Left lung (tissue), 14 donors: ENCODE measurements at places on chromosomes 7 and 10. TPM values are rescaled to one million over a fixed set of nuclear protein-coding genes. Genes with fewer than 3 reads are reported as not detected.

Gene UBTD1
- total RNA-seq: 30.4 TPM

Gene MEOX2
- total RNA-seq: 38.7 TPM

Gene HEPACAM2
- total RNA-seq: not detected

Gene SFTPD
- total RNA-seq: 878 TPM

Gene CHST3
- 10.3 TPM for total RNA-seq

Gene ACSL5
- 82.5 TPM for total RNA-seq

Gene NPY4R
- 0.58 TPM for total RNA-seq

DNA sequence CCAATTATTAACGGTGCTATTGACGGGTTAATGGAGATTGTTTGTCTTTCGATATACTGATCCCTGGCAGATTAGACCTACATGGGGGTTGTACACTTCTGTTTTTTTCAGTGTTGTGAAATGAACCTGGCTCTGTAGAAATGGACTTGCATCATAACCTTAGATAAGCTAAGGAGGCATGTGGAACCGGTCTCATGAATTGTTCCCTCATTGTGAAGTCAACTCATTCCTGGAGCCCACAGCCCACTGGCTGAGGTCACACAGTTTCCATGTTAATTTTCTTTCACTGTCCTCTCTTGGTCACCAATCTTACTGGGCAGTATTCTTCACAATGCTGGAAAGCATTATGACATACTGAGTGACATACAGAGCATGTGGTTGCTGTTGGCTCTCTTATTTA is 202.8 kb downstream of the BMPER start:
- no peaks in the 10 kb centered on the region for H3K36me3 ChIP-seq
- DNase-seq: no peak
- H3K4me1 ChIP-seq: no peaks in the 10 kb centered on the region
- no peak overlapping the region for H3K27ac ChIP-seq
- no peaks in the 10 kb centered on the region for H3K27me3 ChIP-seq

GRCh38 chr7:33186192-33186591 is 56.8 kb downstream of the BBS9 start:
- no peaks in the 10 kb centered on the region for H3K27me3 ChIP-seq
- H3K4me3 ChIP-seq: no peak overlapping the region
- H3K36me3 ChIP-seq: no peaks in the 10 kb centered on the region
- DNase-seq: no peak

GRCh38 chr7:139741789-139742344 is 35.9 kb downstream of the HIPK2 start:
- no peak overlapping the region for H3K27ac ChIP-seq
- DNase-seq: no peak
- no peaks in the 10 kb centered on the region for H3K36me3 ChIP-seq
- H3K4me3 ChIP-seq: no peak overlapping the region
- no peaks in the 10 kb centered on the region for H3K27me3 ChIP-seq
- H3K4me1 ChIP-seq: peaks cover 10% of the 10 kb centered on the region

GRCh38 chr10:2244471-2244870 is 507.1 kb upstream of the ADARB2 start:
- DNase-seq: no peak
- H3K27me3 ChIP-seq: no peaks in the 10 kb centered on the region
- no peak overlapping the region for H3K4me3 ChIP-seq
- no peak overlapping the region for H3K27ac ChIP-seq
- H3K36me3 ChIP-seq: no peaks in the 10 kb centered on the region
- no peaks in the 10 kb centered on the region for H3K4me1 ChIP-seq

DNA sequence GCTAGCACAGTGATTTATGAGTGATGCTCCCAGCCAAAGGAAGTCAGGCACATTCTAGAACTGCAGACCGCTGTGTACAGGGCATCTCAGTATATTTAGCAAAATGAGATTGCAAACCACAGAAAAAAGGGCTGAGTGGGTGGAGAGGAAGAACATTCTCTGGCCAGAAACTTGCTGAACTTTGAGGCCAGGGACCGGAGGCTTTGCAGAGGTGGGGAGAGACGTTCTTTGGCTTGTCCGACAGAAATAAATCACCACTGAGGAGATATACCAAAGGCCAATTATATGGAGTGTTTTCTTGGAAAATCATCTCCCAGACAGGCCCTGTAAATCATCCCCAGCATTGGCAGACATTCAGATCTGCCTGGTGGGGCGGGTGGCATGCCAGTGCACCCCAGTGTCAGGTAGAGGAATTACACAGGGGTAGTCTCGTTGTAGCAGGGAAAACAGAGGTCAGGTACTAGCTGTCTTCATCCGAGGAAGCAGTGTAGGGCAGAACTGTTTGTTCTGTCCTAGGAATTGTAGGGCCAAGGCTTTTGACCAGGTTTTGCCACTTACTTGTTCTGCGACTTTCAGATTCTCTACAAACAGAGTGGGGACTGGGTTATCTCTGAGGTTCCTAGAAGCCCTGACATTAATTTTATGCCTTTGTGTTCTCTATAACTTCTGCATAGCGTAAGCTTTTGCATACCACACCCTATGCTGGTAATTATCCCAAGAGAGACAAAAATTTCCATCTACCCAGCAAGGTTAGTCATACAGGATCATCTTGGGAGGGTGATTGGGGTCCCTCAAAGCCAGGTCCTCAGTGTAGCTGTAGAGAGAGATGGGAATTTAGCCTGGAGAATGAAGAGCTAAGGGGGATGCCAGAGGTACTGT is 655.6 kb downstream of the LRMDA start:
- DNase-seq: no peak
- no peaks in the 10 kb centered on the region for H3K27me3 ChIP-seq
- no peak overlapping the region for H3K27ac ChIP-seq
- H3K4me3 ChIP-seq: no peak overlapping the region
- no peaks in the 10 kb centered on the region for H3K36me3 ChIP-seq

- H3K36me3 ChIP-seq: no peaks in the 10 kb centered on the region
- no peak overlapping the region for H3K4me3 ChIP-seq
- H3K27ac ChIP-seq: no peak overlapping the region
- DNase-seq: no peak
Measured at GRCh38 chr10:70379581-70380176, 2.7 kb downstream of the LRRC20 start.

- no peak for DNase-seq
- H3K4me1 ChIP-seq: no peaks in the 10 kb centered on the region
- no peaks in the 10 kb centered on the region for H3K27me3 ChIP-seq
- no peak overlapping the region for H3K4me3 ChIP-seq
- peak overlapping the region; percentile 78 for H3K27ac ChIP-seq
Measured at GRCh38 chr10:10830293-10830986, 187.2 kb upstream of the CELF2 start.

DNA sequence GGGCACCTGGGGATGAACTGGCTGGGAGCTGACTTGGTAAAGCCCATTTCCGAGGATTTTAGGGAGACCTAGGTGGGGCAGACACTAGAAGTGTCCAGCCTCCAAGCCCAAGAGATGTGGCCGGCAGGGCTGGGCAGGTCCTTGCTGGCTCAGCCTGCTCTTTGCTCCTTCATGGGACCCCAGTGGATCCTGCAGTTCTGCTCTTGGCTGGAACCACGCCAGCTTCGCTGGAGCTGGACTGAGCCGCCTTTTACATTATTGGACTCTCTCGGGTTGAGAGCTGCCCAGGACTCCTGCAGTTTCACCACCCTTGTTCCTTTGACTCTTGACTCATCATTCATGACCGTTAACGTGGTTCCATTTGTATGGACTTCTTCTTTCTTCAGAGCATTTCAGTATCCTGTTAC is 5.7 kb downstream of the PPIF start:
- DNase-seq: no peak
- peaks cover 74% of the 10 kb centered on the region for H3K36me3 ChIP-seq
- H3K4me3 ChIP-seq: no peak overlapping the region
- peaks cover 83% of the 10 kb centered on the region for H3K4me1 ChIP-seq
- H3K27ac ChIP-seq: peak overlapping the region; percentile 61
